ENCODE measurements at places on chromosomes 3 and 15.

DNA sequence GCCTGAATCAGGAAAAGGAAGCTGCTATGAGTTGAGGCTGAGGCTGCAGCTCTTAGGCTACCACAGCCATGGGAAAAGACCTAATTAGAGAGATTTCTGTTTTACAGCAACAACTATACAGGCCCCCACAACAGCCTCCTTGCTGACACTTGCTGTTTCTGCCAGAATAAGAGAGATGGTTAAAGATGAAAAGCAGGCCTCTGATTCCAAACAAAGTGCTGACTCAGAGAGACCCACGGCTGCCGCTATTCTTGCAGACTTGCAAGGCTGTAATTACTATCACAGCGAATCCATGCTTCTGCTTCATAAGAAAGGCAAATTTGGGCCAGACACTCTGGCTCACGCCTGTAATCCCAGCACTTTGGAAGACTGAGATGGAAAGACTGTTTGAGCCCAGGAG, 41.8 kb downstream of the MCF2L2 start:
- DNase-seq = no peak

GRCh38 chr3:172711454-172711795, 558 bp upstream of the NCEH1 start:
- DNase-seq = no peak

DNA sequence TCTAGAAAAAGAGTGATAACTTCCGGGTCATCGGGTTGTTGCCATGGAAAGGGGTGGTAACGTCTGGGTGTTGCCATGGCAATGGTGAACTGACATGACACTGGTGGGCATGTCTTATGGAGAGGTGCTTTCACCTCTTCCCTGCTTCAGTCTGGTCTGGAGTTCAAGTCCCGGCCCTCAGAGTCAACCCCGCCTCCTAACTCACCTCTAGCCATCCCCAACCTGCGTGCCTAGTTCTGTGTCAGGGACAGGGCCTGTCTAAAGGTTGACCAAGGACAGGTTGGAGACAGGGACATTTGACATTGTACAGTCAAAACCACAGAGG, 96.0 kb downstream of the LSM3 start:
- no peak for DNase-seq

GRCh38 chr3:160577093-160577492, 11.7 kb upstream of the KPNA4 start:
- no peak for DNase-seq

DNA sequence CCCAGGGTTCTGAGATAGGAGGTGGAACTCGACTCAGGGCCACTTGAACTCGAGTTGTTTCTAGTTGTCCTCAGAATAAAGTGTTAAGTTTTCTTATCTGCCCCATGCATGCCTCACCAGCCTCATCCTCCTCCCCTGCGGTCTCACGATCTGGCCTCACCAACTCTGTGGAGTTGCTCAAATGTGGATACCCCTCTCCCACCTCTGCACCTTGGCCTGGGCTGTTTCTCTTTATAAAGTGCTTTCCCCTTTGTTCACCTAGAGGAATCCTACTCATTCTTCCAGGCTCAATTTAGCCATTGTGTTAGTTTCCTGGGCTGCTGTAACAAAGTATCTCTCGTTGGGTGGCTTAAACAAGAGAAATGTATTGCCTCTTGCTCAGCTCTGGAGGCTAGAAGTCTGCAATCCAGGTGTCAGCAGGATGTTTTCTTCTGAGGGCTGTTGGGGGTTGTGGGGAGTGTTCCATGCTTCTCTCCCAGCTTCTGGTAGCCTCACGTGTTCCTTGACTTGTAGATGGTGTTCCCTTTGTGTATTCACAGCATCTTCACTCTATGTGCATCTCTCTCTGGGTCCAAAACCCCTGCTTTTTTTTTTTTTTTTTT, 100.7 kb downstream of the MEX3B start:
- DNase-seq = no peak

GRCh38 chr3:66492071-66492470, 8.8 kb downstream of the LRIG1 start:
- DNase-seq = no peak

GRCh38 chr15:67331676-67332075, 77.1 kb downstream of the IQCH start:
- DNase-seq = no peak

DNA sequence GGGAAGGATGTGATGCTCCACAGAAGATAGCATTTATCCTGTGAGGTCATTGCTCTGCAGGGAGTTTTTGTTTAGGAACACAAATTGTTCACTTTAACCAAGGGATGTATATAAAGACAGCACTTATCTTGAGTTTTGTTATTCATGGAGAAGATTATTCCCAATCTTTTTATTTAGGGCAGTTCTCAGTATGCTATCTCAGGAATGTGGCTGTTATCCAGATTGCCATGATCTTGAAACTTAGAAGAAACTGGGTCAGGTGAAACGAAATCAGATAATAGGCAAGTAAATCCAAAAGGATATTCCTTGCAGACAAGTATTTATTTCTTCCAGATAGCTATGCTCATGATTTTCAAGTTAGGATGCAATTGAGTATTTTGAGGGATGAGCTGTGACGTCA, 19.3 kb upstream of the TMEM42 start:
- no peak for DNase-seq

- DNase-seq = no peak
Observed at GRCh38 chr15:91926908-91927270, 73.4 kb downstream of the SLCO3A1 start.

GRCh38 chr15:81275711-81276392, 48.1 kb downstream of the STARD5 start:
- DNase-seq = no peak

GRCh38 chr15:70440416-70441138, 322.8 kb downstream of the UACA start:
- DNase-seq = no peak

DNA sequence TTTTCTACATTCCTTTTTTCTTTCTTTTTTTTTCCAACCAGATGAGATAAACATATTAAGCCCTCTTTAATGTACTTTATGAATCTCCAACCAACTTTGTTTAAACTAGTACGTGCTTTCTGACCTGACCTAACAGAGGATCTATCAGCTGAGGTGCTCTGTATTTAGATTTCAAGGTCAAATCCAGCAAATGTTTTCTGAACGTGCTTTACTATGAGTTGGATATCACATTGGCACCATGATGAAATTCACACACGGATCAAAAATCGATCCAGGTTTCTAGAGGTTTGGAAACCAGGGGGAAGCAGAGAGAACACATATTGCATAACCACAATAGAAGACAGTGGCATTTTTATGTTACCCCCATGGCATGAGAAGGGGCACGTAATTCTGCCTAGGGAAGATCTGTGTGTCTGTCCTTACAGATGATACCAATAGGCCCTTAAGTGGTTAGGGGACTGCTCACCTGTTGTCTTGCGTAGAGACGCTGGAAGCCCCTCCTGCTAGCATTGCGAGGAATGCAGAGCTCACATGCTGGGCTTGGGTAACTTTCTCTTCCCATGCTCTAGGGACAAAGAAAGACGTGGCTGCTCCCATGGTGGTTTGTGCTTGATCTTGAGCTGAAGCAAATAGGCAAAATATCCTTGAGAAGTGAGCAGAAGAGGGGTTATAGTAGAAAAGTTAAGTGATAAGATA, 59.3 kb upstream of the ABHD10 start:
- DNase-seq = no peak

DNA sequence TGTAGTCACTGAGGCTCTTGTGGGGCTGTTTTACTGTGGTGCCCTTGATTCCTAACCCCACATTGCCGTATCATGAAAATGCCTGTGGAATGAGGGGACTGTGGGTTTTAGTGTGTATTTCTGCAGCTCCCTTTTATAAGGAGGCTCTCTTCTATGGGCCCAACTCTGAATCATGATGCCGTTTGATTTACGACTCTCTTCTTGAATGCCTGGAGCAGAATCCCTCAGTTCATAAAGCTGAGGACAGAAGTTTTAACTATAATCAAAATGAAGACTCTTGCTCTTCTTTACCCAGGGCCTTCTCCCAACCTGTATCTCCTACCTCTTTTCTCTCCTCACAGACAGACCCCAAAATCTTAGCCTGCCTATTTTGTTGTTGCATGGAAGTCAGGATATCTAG, 109.5 kb downstream of the RARB start:
- DNase-seq = no peak

All from CD4-positive, alpha-beta T cell treated with Interleukin-1 beta for 1 hour (primary cell).